Effector memory CD8-positive, alpha-beta T cell (primary cell): ENCODE measurements at places on chromosomes 11 and 22.

DNA sequence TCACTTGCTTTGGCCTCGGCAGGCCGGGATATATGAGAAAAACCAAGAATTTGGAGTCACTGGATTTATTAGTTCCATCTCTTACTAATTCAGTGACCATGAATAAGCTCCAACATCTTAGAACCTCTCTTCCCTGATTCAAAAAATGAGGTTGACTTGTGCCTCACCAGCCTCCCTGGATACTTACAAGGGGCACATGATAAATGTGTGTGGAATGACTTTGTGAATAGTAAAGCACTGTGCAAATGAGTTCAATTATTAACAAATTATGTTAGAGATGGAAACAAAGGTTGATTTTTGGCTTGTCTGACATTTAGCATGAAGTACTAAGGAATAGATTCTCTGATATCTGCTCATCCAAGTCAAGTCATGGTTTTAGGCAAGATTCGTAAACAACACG lies 104.1 kb downstream of the TRIM44 start:
- no peak overlapping the region for H3K4me3 ChIP-seq
- H3K4me1 ChIP-seq: peaks cover 18% of the 10 kb centered on the region
- H3K27me3 ChIP-seq: no peaks in the 10 kb centered on the region
- peaks cover 5% of the 10 kb centered on the region for H3K36me3 ChIP-seq
- no peak overlapping the region for H3K27ac ChIP-seq

DNA sequence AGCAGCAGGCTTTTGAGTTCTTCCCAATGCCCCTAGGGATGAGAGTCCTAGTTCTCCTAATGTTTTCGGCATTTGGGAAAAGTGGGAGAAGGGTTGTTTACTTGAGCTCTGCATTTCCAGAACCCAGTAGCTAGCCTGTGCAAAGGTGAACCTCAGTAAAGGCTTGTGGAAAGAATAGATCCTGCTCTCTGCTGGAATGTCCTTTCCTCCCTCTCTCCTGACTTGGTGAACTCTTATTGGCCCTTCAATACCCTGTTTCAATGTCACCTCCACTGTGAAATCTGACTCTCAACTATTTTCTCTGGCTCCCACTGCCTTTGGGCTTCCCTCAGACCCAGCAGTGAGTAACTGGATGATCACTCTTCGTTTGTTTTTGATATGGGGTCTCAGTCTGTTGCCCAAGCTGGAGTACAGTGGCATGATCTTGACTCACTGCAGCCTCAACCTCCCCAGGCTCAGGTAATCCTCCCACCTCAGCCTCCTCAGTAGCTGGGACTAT lies 2.4 kb upstream of the UVRAG start:
- peaks cover 7% of the 10 kb centered on the region for H3K4me1 ChIP-seq
- no peak for DNase-seq
- H3K27me3 ChIP-seq: no peaks in the 10 kb centered on the region
- no peak overlapping the region for H3K4me3 ChIP-seq
- peaks cover 10% of the 10 kb centered on the region for H3K36me3 ChIP-seq

GRCh38 chr22:38148245-38148644 lies 33.4 kb downstream of the PLA2G6 start:
- H3K27me3 ChIP-seq: no peaks in the 10 kb centered on the region
- no peak overlapping the region for H3K4me3 ChIP-seq
- peaks cover 17% of the 10 kb centered on the region for H3K36me3 ChIP-seq
- DNase-seq: no peak
- peaks cover 8% of the 10 kb centered on the region for H3K4me1 ChIP-seq

GRCh38 chr11:106087815-106088435 lies 10.5 kb downstream of the AASDHPPT start:
- H3K36me3 ChIP-seq: peaks cover 40% of the 10 kb centered on the region
- no peaks in the 10 kb centered on the region for H3K27me3 ChIP-seq
- peak overlapping the region; percentile 70 for H3K27ac ChIP-seq
- peak; percentile 34 for DNase-seq
- peaks cover 31% of the 10 kb centered on the region for H3K4me1 ChIP-seq

- H3K27ac ChIP-seq: no peak overlapping the region
- H3K36me3 ChIP-seq: no peaks in the 10 kb centered on the region
- DNase-seq: no peak
- no peaks in the 10 kb centered on the region for H3K4me1 ChIP-seq
Measured at GRCh38 chr22:39999144-39999757, 4.5 kb downstream of the FAM83F start.

GRCh38 chr11:133020372-133020714 lies 512.0 kb downstream of the OPCML start:
- no peak overlapping the region for H3K4me3 ChIP-seq
- no peaks in the 10 kb centered on the region for H3K36me3 ChIP-seq
- no peak for DNase-seq
- no peak overlapping the region for H3K27ac ChIP-seq
- no peaks in the 10 kb centered on the region for H3K27me3 ChIP-seq

GRCh38 chr11:111978028-111978771 lies 41.1 kb downstream of the DIXDC1 start:
- H3K4me3 ChIP-seq: peak overlapping the region; percentile 61
- H3K27me3 ChIP-seq: peaks cover 6% of the 10 kb centered on the region
- H3K4me1 ChIP-seq: no peaks in the 10 kb centered on the region
- H3K36me3 ChIP-seq: peaks cover 6% of the 10 kb centered on the region
- no peak overlapping the region for H3K27ac ChIP-seq

- no peaks in the 10 kb centered on the region for H3K27me3 ChIP-seq
- DNase-seq: no peak
- no peaks in the 10 kb centered on the region for H3K36me3 ChIP-seq
- no peak overlapping the region for H3K27ac ChIP-seq
- H3K4me1 ChIP-seq: no peaks in the 10 kb centered on the region
Measured at GRCh38 chr11:99368583-99368982, 347.8 kb downstream of the CNTN5 start.

- no peak overlapping the region for H3K4me3 ChIP-seq
- no peaks in the 10 kb centered on the region for H3K36me3 ChIP-seq
- no peaks in the 10 kb centered on the region for H3K27me3 ChIP-seq
- no peaks in the 10 kb centered on the region for H3K4me1 ChIP-seq
- H3K27ac ChIP-seq: no peak overlapping the region
Measured at GRCh38 chr11:31656051-31656450, 146.5 kb downstream of the ELP4 start.

GRCh38 chr22:43944670-43945430 lies 10.4 kb upstream of the SAMM50 start:
- H3K27ac ChIP-seq: no peak overlapping the region
- no peak overlapping the region for H3K4me3 ChIP-seq
- no peaks in the 10 kb centered on the region for H3K4me1 ChIP-seq
- H3K27me3 ChIP-seq: peaks cover 35% of the 10 kb centered on the region
- no peak for DNase-seq

GRCh38 chr11:74932169-74932568 lies 16.7 kb downstream of the XRRA1 start:
- no peak overlapping the region for H3K4me3 ChIP-seq
- H3K4me1 ChIP-seq: peaks cover 3% of the 10 kb centered on the region
- DNase-seq: no peak
- peaks cover 12% of the 10 kb centered on the region for H3K36me3 ChIP-seq
- H3K27ac ChIP-seq: peak overlapping the region; percentile 45

- H3K27me3 ChIP-seq: peaks cover 40% of the 10 kb centered on the region
- H3K4me3 ChIP-seq: peak overlapping the region; percentile 27
- H3K27ac ChIP-seq: peak overlapping the region; percentile 14
- peaks cover 19% of the 10 kb centered on the region for H3K4me1 ChIP-seq
- H3K36me3 ChIP-seq: peaks cover 36% of the 10 kb centered on the region
Measured at GRCh38 chr22:35352214-35353111, 28.4 kb upstream of the HMOX1 start.

GRCh38 chr11:131146827-131147490 lies 223.5 kb upstream of the NTM start:
- no peak overlapping the region for H3K4me3 ChIP-seq
- DNase-seq: no peak
- H3K36me3 ChIP-seq: no peaks in the 10 kb centered on the region
- no peaks in the 10 kb centered on the region for H3K4me1 ChIP-seq
- H3K27ac ChIP-seq: no peak overlapping the region

DNA sequence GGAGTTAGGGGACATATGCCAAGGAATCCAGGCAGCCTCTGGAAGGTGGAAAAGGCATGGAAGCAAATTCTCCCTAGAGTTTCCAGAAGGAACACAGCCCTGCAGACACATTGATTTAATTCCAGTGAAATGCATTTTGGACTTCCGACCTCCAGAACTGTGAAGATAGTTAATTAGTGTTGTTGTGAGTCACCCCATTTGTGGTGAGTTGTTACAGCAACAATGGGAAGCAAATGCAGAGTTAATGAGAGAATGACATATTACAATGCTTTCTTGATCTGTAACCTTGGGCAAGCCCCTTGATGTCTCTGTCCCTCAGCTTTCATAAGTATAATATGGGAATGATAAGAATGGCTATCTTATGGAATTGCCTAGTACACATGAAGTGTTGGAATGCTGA lies 178.7 kb downstream of the KIRREL3 start:
- no peak for DNase-seq
- no peak overlapping the region for H3K4me3 ChIP-seq
- H3K27ac ChIP-seq: no peak overlapping the region
- no peaks in the 10 kb centered on the region for H3K36me3 ChIP-seq
- H3K27me3 ChIP-seq: peaks cover 42% of the 10 kb centered on the region
- H3K4me1 ChIP-seq: no peaks in the 10 kb centered on the region

GRCh38 chr11:57527056-57527631 lies 3.4 kb downstream of the TIMM10 start:
- H3K36me3 ChIP-seq: peaks cover 6% of the 10 kb centered on the region
- DNase-seq: peak; percentile 74
- H3K4me3 ChIP-seq: no peak overlapping the region
- no peaks in the 10 kb centered on the region for H3K27me3 ChIP-seq

DNA sequence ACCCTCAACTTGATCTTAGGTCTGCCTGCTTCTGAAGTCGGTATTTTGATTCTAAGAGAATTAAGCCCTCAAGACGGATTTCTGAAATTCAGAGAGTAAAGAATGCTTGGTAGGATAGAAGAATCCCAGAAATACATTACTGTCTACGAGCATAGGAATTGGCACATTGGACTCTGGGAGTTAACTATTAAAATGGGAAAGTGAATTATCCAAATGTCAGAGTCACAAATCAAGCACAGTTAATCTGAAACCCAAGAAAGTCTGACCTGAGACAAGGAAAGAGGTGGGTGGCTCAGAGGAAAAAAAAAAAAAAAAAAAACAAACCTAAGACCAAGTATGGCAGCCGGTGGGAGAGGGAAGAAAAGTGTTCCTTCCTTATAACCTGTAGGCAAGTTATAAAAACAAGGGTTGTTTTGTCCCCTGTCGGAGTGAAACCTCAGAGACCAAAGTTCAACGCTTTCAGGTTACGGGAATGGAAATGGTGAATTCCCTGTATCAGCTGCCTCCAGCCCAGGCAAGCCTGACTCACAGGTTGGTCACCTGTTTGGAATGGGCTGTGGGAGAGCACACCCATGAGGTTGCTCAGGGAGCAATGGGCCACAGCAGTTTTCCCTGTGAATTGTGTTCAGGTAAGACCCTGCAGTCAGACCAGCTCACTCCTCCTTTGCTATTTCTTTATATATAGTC lies 139.0 kb downstream of the ETS1 start:
- no peak for DNase-seq
- peaks cover 2% of the 10 kb centered on the region for H3K36me3 ChIP-seq
- H3K27me3 ChIP-seq: no peaks in the 10 kb centered on the region
- H3K27ac ChIP-seq: no peak overlapping the region
- peaks cover 16% of the 10 kb centered on the region for H3K4me1 ChIP-seq

DNA sequence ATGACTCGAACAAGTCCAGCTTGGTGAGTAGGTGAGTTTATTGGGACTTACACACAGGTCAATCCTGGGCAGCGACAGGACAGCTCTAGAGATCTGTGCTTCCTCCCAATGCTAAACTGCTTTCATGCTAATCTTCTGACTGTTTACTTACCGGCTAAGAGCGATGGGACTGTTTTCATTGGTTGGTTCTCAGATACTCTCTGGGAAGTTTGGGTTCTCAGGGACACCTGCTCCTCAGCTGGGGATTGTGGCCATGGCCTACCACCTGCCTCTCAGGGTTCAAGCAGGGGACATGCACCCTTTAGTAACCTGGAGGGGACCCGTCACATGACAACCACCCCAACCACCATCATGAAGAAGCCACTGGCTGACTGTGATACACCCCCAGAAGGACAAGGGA lies 13.1 kb downstream of the APOL2 start:
- peak overlapping the region; percentile 51 for H3K27ac ChIP-seq
- H3K36me3 ChIP-seq: peaks cover 54% of the 10 kb centered on the region
- no peak overlapping the region for H3K4me3 ChIP-seq
- no peak for DNase-seq
- peaks cover 16% of the 10 kb centered on the region for H3K4me1 ChIP-seq

- H3K4me1 ChIP-seq: no peaks in the 10 kb centered on the region
- H3K4me3 ChIP-seq: no peak overlapping the region
- H3K27ac ChIP-seq: no peak overlapping the region
- peaks cover 56% of the 10 kb centered on the region for H3K27me3 ChIP-seq
Measured at GRCh38 chr11:58179648-58180047, 9.2 kb upstream of the OR9Q2 start.

DNA sequence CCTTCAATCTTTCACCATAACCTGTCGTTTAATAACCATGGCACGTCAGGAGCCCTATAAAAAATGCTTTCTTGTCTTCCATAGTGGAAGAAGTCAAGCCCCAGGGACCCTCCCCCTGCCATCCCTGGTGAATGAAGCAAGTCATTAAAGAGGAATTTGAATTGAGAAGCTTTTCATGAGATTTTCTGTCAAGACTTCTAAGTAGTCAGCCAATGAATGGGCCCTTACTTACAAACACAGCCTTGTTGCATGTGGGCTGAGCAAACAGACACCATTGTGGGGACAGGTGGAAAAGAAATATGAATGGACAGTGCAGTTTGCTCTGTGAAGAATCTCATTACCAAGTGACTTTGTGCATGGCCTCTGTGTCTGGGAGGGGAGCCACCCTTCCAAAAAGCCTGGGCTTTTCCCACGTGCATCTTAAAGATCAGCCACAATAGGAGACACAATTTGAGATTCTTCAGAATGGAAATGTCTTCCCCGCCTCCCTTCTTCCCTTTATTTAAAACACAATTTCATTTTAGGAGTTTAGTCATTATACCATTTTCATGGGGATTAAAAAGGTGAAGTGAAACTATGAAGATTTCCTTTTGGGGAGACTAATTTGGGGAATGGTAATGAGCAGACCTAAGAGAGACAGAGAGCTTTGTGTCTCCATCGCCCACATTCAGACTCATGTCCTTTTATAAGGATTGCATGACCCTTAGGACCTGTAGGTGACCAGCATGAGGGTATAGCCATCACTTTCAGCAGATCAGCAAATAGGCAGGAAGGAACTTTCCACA lies 152.0 kb downstream of the LRRC4C start:
- no peaks in the 10 kb centered on the region for H3K4me1 ChIP-seq
- DNase-seq: no peak
- no peaks in the 10 kb centered on the region for H3K27me3 ChIP-seq
- H3K27ac ChIP-seq: no peak overlapping the region

DNA sequence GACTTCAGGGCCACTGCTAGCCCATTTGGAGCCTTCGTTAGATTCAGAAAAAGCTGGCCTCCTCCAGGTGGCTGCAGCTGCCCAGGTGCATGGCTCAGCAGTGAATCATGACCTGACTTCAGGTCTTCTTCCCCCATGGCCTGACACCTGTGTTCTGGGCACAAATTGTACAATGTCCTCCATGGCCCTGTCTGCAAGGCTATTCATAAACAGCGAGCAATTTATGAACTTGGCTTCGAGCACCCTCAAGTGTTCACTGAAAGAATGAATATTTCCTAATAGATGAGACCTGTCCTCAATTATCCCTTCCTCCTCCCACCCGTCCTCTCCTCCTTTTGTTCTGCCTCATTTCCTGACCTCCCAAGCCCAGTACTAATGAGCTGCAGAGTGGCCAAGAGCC lies 12.2 kb upstream of the VPS37C start:
- no peak overlapping the region for H3K4me3 ChIP-seq
- no peaks in the 10 kb centered on the region for H3K36me3 ChIP-seq
- peaks cover 9% of the 10 kb centered on the region for H3K4me1 ChIP-seq
- no peak overlapping the region for H3K27ac ChIP-seq
- no peak for DNase-seq
